ENCODE measurements at places on chromosomes 1 and 21.

- DNase-seq = no peak
Observed at GRCh38 chr1:197763307-197763706, 12.0 kb downstream of the DENND1B start.

DNA sequence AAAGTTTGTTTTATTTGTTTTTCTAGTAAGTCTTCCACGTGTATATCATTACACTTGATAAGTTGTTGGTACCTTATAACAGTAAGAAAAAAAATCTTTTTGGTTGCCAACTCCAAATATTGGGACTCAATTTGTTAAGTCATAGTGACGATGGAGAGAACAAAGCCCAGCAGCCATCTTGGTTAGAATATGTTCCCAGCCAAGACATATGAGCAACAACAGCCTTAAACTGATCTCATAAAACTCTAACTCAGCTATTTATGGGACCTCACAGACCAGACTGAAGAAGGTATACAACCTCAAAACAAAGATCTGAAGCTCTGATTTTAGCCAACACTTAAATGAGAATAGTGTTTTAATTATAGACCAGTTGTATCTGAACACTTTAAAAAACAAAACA, 281.3 kb downstream of the VAV3 start:
- DNase-seq = no peak

GRCh38 chr21:18468790-18469189, 65.2 kb upstream of the TMPRSS15 start:
- no peak for DNase-seq

DNA sequence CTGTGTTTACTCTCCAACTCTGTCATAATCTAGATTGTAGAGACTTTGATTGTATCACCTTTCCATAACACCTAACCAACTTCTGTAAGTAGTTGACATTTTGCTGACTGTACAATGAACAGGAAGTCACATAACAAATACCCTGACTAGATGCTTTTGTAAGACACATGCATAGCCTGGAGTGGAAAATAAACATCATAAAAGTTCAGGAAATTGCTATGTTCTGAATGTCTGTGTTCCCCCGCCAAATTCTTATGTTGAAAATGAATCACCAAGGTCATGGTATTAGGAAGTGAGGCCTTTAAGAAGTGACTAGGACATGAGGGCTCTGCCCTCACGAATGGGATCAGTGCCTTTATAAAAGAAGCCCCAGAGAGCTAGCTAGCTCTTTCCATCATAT, 40.4 kb upstream of the ZSWIM5 start:
- no peak for DNase-seq

- DNase-seq = no peak
Observed at GRCh38 chr1:156359249-156359648, 9.8 kb upstream of the RHBG start.

GRCh38 chr1:42776502-42776901, 8.3 kb upstream of the TMEM269 start:
- DNase-seq = no peak

Data from activated naive CD4-positive, alpha-beta T cell (primary cell).